ENCODE measurements at places on chromosomes 1 and 21.
A peak's percentile ranks its signal among the peaks of the same experiment; 100 is the strongest.

DNA sequence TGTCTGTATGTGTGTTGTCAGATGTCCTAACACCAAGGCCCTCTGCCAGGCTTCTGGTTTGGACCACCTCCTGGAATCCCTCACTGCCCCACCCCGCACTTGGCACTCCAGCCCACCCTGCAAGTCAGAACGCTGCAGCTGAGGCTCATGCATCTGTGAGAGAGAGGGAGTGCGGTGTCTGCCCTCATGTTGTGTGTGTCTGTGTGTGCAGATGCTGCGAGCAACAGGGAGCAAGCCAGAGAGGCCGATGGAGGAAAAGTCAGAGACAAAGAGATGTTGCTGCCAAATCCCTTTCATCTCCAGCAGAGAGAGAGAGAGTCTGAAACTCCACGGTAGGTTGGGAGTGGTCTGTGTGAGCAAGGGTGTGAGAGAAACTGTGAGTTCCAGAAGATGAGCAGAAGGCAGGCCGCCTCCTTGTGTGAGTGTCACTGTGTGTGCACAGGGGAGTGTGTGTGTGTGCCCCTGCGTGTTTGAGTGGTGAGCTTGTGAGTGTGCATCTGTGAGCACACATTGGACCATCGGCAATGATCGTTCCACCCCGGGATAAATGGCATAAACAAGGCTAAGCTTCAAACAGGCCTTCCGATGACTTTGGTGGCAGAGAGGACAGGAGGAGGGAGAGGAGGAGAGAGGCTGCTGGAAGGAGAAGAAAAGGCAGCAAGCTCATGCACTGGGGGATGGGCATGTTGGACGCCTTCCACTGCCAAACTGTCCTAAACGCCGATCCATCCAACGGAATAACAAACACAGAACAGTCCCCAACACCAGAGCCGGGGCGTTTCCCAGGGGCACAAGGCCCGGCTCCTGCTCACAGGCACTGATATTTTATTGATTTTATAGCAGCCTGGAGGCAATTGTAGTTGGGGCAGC, 99.2 kb upstream of the GRIK3 start:
- DNase-seq = no peak

DNA sequence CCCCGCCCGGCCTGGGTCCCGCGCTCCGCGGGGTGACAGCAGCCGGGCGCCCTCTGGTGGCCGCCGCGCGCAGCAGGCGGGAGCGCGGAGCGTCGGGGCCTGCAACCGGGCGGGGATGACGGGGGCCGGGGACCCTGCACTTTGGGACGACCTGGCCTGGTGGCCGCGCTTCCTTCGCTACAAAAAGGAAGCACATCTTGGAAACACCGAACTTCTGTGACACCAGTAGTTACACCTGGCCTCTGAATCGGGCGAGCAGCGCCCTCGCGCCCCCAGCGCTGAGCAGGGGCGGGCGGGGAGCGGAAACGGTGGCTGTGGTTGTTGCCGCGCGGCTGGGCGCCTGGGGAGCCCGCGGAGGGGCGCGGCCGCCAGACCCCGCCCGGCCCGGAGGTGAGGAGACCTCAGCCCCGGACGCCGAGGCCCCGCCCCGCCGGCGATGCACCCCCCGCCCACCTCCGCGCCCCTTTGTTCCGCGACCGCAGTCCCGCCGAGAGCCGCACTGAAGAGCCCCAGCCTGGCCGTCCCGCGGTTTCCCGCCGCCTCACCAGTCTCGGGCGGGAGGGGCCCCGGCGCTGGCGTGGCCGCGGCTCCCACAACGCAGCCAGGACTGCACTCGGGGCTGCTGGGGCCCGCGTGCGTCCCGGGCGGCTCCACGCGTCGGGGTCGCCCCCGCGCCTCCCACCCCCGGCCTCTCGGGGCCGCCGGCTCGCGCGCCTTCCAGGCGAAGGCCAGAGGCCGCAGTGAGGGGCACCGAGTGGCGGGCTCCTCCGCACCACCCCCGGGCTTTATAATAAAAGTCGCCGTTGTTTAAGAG, 59.3 kb downstream of the H3-3A start:
- DNase-seq = peak; percentile 77

- DNase-seq = no peak
These were observed 75.4 kb downstream of the PLD5 start for GRCh38 chr1:242448910-242449645.

GRCh38 chr1:178571807-178572206, 58.9 kb downstream of the TEX35 start:
- DNase-seq = no peak

DNA sequence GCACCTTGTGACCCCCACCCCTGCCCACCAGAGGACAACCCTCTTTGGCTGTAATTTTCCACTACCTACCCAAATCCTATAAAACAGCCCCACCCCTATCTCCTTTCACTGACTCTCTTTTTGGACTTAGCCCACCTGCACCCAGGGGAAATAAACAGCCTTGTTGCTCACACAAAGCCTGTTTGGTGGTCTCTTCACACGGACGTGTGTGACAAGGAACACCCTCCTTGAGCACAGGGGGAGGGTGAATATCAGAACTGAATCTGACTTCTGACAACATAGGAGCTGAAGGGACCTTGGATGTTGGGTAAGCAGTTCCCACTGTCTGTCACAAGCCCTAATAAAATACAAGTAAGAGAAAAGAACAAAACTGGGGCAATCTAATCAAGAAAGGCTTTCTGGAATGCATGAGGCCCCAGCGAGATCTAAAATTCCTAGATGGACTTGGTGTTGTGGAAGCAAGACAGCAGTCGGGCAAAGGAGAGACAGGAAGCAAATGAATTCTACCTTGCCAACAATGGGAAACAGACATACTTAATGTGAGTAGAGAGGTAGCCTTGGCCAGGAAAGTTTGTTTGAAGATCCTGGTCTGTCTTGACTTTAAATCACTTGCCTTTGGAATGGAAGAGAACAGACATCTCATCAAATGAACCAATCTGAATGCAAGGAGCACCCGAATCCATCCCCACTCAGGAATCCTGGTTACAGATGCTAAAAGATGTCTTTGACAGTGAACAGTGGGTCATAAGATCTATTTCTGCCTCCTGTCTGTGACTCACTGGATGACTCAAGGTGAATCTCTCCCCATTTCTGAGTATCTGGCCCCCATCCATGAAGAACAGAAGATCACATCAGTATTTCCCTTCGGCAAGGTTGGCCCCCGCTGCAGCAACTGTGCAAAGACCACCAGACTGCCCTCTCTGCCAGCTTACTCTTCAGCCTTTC, 53.3 kb downstream of the OLFML3 start:
- DNase-seq = no peak

- DNase-seq = no peak
These were observed 14.6 kb downstream of the ADSS2 start for GRCh38 chr1:244437086-244437468.

- no peak for DNase-seq
These were observed 33.7 kb downstream of the PTGFRN start for GRCh38 chr1:116943438-116943837.

DNA sequence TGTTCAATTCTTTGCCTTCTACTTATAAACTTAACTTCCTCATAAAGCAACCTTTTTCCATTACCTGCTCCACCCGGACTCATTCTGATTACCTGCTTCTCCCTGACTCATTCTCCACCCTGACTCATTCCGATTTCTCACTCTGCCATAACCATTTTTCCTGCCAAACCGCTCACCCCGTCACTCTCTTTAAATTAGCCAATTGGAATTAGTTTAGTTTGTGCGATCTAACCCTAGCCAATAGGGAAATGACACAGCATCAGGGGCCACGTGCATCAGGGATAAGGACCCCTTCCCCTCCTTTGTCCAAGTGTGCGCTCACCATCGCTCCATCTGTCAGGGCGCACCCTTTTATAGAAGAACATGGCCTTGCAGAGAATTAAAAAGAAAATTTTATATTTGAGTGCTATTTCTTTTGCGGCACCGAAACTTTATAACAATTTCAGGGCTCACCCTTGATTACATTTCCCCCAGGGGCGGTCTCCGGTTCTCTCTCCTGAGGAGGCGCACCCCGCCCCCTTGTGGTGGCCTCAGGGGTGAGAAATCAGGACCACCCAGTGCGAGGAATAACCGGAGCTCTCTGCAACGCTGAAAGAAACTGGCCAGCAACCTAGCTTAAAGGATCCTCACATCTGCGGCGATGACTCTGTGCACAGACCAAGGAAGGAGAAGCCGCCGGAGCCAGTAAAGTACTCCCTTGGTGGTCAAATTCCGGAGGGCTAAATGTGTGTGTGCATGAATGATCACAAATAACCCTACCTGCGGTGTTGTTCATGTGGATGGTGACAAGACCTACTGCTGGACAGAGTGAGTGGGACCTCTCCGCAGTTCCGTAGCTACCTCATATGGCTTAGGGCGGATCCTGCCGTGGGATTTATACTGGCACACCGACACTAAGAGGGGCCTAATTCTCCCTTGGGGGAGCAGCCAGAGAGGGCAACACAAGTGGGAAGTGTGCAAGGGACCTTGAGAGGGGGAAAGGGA, 30.3 kb upstream of the CBR3 start:
- no peak for DNase-seq

- no peak for DNase-seq
These were observed 99.6 kb downstream of the DENND1B start for GRCh38 chr1:197675583-197676208.

- no peak for DNase-seq
These were observed 46.2 kb downstream of the MACF1 start for GRCh38 chr1:39250460-39251240.

DNA sequence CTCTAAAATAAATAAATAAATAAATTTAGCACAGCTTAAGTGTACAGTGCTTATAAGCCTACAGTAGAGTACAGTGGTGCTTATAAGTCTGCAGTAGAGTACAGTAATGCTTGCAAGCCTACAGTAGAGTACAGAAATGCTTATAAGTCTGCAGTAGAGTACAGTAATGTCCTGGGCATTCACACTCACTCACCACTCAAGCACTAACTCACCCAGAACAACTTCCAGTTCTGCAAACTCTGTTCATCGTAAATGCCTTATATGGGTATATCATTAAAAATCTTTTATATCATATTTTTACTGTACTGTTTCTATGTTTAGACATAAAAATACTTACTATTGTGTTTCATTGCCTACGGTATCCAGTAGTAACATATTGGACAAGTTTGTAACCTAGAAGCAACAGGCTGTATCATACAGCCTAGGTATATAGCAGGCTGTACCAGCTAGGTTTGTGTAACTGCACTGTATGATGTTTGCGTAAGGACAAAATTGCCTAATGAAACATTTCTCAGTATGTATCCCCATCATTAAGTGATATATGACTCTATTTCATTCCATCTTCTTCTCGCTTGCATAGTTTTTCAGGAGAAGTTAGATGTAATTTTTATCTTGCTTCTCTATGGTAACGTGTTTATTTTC, 14.0 kb upstream of the S100B start:
- no peak for DNase-seq

- DNase-seq = no peak
These were observed 19.7 kb upstream of the NRDC start for GRCh38 chr1:51898090-51898734.

- DNase-seq = no peak
These were observed 157.5 kb downstream of the COP1 start for GRCh38 chr1:176049582-176049981.

- DNase-seq = no peak
These were observed 16.1 kb downstream of the COL6A1 start for GRCh38 chr21:45997495-45998275.

- peak; percentile 51 for DNase-seq
These were observed 34.9 kb downstream of the ECE1 start for GRCh38 chr1:21255284-21255942.

DNA sequence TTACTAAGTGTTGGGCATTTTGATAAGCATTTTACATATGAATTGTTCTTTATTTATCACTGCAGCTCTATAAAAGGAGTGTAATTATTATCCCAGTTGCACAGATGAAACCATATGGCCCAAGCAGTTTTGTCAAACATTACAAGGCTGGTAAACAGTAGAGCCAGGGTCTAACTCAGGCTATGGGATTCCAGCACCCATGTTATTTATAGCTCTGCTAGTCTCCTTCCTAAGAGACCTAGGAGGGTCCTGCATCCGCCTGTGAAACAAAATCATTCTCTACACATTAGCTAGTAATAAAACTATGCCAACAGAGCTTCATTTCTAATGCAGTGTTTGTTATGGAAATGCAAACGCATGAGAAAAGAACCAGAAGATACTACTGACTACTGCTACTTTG, 58.6 kb downstream of the IL23R start:
- DNase-seq = no peak

DNA sequence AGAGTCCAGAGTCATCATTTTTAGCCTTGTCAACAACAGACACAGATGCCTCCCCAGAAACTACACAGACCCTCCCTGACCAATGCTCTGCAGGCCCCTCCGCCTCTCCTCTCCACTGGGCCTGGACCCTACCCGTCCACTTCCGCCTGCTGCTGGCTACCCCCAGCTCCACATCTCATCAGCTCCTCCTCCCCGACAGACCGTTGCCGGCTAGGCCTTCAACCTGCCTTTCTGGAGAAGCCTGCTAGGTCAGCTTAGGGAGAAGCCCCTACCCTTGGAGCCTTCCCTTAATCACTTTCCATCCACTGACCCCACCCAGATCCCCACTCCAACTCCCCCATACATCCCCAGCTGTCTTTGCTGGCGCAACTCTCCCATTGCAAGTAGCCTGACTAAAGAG, 1.4 kb downstream of the TRIM17 start:
- no peak for DNase-seq

- no peak for DNase-seq
These were observed 227.0 kb downstream of the PBX1 start for GRCh38 chr1:164785841-164786534.

DNA sequence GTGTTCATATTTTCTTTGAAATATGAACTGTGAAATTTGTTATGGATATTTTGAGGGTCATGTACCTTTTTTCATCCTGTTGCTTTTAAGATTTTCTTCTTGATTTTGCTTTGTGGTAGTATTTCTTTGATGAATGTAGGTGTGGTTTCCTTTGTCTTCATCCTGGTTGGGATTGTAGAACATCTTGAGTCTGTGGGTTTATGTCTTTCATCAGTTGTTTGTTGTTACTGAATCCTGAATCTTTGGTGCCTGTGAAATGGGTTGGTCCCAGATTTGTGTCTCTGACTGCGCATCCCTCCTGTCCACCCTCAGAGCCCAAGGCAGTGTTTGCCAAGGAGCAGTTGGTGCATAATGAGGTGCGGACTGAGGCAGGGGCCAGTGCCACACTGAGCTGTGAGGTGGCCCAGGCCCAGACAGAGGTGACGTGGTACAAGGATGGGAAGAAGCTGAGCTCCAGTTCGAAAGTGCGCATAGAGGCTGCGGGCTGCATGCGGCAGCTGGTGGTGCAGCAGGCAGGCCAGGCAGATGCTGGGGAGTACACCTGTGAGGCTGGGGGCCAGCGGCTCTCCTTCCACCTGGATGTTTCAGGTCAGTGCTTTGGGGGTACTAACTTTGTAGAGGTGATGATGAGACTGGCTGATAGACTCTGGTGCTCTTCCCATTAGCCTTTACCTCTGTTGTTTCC, 38.5 kb downstream of the OBSCN start:
- no peak for DNase-seq

- no peak for DNase-seq
These were observed 25.2 kb upstream of the ABCG1 start for GRCh38 chr21:42193721-42194120.

DNA sequence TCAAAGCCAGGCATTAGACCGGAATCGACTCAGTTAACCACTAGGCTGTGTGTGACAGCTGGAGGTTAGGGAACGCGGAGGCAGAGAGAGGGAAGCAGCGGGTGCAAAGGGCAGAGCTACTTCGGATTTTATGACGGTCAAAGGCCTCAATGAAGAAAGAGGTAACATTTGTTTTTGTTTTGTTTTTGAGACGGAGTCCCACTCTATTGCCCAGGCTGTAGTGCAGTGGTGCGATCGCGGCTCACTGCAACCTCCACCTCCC, 276.8 kb upstream of the GREM2 start:
- no peak for DNase-seq

GRCh38 chr1:4048076-4048475, 148.0 kb upstream of the C1orf174 start:
- no peak for DNase-seq

- DNase-seq = no peak
These were observed 39.2 kb downstream of the PRMT6 start for GRCh38 chr1:107095647-107096046.
